ENCODE measurements at places on chromosomes 12 and 14.

GRCh38 chr14:35470755-35471154, 63.2 kb upstream of the INSM2 start:
- no peak for DNase-seq

DNA sequence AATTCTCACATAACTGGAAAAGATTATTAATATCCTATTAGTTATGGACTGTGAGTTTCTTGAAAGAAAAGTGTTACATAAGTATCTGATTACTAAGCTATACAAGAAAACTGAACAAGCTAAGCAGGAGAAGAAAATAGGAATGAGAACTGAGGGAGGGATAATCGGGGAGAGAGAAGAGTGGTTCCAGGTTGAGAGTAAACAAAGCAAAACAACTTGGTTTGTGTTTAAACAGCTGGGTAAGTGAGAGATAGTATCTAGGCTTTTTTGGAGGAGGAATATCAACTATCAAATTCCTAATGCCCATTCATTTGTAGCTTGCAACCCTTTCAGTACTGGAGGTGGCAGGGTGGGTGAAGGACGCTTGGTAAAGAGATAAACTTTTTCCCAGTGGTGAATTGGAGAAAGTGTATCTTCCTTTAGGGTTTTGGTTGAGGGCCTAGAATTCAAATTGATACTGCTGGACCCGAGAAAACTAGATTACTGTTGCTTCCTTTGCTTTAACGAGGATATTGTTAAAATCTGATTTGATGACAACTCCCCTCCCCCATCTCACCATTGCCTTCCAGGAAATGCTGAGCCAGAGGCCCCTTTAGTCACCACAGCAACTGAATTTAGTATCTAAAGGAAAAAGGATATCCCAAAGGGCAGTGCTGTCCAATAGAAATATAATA, 2.0 kb upstream of the SLC2A3 start:
- no peak for DNase-seq

GRCh38 chr14:64948612-64949210, 6.2 kb upstream of the GPX2 start:
- no peak for DNase-seq

DNA sequence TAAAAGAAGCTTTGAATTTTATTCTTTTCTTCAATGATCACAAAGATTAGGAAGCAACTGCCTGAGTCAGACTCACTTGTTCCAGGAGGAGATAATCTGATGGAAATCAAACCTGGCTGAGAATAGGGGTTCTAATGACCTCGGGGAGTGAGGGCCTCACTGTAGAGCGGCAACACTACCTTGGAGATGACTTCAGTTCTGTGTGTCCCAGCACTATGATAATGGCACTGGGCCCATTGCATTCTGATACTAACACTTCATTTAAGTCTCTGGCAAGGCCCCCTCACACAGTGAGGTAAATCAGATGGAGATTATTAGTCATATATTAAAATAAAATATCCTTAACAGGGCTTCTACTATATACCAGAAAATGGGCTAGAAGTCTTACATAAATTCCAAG, 233.3 kb upstream of the EGLN3 start:
- DNase-seq = no peak
